ENCODE measurements at places on chromosomes 3 and 15.
A peak's percentile ranks its signal among the peaks of the same experiment; 100 is the strongest.

GRCh38 chr3:101050866-101051265, 57.6 kb upstream of the ABI3BP start:
- DNase-seq = no peak

DNA sequence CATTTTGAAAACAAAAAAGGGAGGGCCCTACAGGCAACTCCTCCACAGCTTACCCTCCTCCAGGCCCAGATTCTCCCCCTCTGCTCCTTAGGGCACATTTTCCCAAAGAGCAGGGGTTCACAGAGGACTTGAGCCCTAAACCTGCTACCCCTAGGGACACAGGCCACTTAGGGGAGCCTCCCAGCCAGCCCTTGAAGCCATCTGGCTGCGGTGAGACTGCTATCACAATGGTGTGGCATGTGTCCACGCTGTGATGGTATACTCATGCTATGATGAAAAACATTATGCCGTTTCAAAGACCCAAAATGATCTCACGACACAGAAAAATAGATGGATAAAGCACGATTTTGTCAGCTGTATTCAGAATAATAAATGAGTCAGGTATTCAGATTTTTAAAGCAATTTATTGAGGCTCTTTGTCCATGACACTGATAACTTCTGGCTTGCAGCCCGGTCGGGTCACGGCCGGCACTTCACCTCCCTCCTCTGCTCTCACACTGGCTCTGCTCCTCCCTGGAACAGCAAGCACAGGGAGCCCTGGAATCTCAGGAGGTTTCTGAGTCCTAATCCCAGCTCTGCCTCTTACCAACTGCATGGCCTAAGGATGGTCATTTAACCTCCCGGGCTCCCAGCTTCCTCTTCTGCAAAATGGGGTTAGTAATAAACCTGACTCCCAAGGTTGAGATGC, 115.3 kb downstream of the MEGF11 start:
- no peak for DNase-seq

DNA sequence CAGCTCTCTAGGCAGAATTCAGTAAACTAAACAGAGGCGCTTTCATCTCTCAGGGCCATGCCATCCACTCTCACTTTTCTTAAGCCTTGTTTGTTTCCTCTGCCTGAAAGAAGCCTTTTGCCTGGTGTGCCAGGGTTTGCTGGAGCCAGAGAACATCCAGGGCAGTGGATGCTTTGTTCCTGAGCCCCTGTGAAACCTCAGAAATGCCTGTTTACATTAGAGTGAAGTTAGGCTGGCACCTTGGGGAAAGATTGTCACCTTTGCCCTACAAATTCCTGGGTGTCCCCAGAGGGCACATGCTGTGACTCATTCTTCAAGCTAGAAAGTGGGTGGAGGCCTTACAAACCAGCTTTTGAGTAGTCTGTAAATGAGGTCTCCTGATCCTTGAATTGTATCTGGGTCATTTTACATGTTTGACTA, 10.7 kb upstream of the TRAK1 start:
- DNase-seq = peak; percentile 32

- DNase-seq = no peak
Measured at GRCh38 chr15:39447881-39448280, 133.0 kb upstream of the THBS1 start.

GRCh38 chr15:56475351-56475750, 10.4 kb upstream of the MNS1 start:
- DNase-seq = no peak

DNA sequence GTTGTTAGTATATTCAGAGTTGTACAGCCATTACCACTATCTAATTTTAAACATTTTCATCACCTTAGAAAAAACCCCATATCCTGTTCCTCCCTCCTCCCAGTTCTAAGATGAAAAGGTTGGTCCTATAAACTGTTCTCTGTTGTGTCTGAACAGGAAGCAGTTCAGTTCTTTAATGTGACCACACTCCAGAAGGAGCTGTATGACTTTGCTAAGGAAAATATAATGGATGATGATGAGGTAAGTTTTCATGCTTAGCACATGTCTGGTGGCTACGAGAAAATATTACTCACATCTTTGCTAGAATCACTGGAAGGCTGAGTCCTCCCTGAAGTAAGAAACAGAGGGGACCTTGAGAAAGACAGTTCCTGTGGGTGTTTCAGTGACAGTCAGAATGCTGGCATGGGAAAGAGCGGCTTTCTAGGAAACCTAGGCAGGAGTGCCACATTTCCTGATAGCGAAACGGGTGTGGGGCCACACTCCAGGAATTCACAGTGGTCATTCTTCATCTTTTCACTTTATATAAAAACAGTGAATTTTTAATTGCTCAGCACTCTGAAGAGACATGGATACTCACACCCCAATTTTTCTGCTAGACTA, 20.3 kb downstream of the CRTAP start:
- no peak for DNase-seq

- DNase-seq = no peak
Measured at GRCh38 chr15:32908135-32908801, 190.5 kb downstream of the GREM1 start.

DNA sequence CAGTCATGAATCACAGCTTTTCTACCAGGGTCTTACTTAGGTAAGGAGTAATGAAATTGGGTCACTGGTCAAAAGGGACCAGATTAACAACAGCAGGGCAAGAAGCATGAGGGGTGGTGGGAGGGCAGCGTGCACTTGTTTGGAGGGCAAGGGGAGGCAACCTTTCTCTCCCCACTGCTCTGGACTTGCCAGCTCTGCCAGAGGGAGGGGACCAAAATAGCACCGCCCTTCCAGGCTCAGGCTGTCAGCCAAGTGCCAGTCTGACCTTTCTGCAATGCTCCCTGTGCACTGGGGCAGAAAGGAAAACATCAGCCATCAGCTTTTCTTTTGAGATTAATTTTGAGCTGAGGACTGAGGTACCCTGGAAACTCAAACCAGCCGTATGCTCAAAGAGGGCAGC, 4.5 kb upstream of the ULK3 start:
- no peak for DNase-seq

DNA sequence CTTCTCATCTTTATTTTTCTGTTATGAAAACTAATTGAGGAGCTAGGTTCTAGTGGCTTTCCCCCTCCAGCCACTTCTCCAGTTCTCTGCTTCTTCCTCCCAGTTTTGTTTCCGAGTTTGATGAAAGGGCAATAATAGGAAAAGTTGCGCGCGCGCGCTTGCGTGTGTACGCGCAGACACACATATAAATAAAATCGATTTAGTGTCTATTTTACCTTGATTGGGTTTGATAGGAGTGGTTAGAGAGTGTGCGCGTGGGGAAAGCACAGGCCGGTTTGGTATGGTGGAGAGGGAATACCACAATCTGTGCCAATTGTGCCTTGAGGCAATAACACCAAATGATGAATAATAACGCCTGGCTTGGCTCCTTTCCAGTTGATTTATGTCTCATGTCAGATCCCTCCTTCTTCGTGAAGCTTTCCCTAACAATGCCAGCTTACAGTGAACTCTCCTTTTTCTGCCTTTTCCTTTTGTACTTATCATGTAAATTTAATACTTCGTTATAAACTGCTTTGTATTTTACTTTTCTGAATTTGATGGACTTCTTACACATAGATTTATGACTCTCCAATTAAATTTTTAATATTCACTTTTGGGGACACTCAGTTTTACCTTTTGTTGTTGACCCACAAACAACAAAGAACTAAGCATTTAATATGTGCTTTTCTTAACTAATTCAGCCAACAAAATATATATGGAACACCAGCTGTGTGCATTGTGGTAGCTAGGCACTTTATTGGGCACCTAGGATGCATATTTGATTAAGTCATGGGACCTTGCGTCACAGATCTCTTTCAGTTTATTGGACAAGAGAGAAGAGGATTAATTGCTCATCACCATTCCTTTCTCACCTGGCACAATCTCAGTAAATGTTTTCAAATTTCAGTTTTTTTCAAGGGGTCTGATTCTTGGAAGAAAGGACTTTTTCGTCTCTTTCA, 1.7 kb downstream of the TIPARP start:
- peak; percentile 45 for DNase-seq

DNA sequence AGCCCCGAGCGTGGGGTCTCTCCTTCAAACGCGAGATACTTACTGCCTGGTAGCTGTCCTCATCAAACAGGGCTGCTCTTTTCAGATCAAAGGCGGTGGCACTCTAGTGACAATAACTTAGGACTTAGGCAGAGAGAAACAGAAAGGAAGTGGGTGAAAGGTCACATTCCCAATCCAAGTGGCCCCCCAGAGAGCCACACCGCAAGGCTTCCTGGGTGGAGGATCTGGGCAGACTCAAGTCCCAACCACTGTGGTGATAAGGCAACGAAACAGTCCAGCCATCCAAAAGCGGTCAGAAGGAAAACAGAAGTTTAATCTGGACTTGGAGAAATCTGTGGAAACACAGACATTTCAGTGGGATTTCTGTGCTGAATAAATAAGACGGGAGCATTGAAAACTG, 227.2 kb downstream of the ADAMTS17 start:
- DNase-seq = no peak
